ENCODE measurements at places on chromosomes 13 and 19. TPM values are rescaled to one million over a fixed set of nuclear protein-coding genes. Genes with fewer than 3 reads are reported as not detected.

DNA sequence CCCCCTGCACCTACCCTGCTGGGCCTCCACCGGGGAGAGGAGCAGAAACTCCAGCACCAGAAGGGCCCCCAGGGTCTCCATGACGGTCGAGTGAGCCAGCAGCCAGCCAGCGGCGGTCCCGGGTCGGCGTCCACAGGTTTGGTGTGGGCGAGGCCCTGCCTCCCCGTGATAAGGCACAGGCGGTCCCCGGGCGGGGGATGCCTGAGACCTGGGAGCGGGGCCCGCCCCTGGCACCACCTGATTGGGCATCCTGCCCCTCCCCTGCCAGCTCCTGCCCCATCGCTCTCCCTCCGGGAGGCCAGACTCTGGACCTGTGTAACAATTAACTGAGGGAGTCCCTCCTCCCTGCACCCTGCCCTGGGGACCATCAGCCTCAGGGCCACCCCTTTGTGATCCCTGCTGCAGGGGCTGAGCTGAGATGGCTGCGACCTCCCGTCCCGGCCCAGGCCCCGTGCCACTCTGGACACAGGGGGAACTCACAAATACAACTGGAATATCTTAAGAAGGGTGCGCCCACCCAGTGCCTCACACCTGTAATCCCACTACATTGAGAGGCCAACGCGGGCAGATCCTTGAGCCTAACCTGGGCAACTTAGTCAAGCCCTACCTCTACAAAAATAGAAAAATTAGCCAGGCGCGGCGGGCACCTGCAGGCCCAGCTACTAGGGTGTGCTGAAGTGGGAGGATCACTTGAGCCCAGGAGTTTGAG lies at the start of gene SMIM24:
TSS of gene SMIM24 (minus strand) at position 143 of the 709 bp plus-strand sequence. CDS start at position 81, 62 bp downstream.
- no peak for DNase-seq
- no peak within 1 kb of the TSS for H3K27ac ChIP-seq
- peaks cover 5% of the 10 kb centered on the region for H3K4me1 ChIP-seq

DNA sequence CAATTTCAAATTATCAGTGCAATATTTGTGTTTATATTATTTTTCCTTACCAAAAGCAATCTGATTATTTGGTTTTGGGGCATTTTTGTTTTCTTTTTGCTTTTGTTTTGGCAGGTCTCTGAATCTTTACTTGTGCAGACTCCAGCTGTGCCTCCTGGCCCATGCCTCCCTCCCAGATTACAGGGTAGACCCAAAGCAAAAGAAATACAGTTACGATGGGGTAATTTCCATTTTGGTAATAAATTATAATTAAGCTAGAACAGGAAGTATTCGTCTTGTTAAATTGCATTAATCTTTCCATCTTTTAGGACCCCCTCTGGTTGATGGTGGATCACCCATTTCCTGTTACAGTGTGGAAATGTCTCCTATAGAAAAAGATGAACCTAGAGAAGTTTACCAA lies 29.2 kb upstream of the MLNR start:
- no peaks in the 10 kb centered on the region for H3K4me1 ChIP-seq
- no peak overlapping the region for H3K27ac ChIP-seq
- peaks cover 55% of the 10 kb centered on the region for H3K36me3 ChIP-seq
- no peak for DNase-seq

GRCh38 chr19:39518975-39519374 lies 4.0 kb downstream of the SELENOV start:
- no peaks in the 10 kb centered on the region for H3K36me3 ChIP-seq
- H3K4me1 ChIP-seq, result peaks cover 10% of the 10 kb centered on the region
- H3K27ac ChIP-seq, result no peak overlapping the region
- no peak overlapping the region for H3K4me3 ChIP-seq

- no peaks in the 10 kb centered on the region for H3K4me1 ChIP-seq
- no peaks in the 10 kb centered on the region for H3K36me3 ChIP-seq
- no peak overlapping the region for H3K4me3 ChIP-seq
- H3K27ac ChIP-seq, result no peak overlapping the region
- no peaks in the 10 kb centered on the region for H3K27me3 ChIP-seq
- no peak for DNase-seq
Measured at GRCh38 chr19:17755977-17756670, 4.8 kb downstream of the FCHO1 start.

DNA sequence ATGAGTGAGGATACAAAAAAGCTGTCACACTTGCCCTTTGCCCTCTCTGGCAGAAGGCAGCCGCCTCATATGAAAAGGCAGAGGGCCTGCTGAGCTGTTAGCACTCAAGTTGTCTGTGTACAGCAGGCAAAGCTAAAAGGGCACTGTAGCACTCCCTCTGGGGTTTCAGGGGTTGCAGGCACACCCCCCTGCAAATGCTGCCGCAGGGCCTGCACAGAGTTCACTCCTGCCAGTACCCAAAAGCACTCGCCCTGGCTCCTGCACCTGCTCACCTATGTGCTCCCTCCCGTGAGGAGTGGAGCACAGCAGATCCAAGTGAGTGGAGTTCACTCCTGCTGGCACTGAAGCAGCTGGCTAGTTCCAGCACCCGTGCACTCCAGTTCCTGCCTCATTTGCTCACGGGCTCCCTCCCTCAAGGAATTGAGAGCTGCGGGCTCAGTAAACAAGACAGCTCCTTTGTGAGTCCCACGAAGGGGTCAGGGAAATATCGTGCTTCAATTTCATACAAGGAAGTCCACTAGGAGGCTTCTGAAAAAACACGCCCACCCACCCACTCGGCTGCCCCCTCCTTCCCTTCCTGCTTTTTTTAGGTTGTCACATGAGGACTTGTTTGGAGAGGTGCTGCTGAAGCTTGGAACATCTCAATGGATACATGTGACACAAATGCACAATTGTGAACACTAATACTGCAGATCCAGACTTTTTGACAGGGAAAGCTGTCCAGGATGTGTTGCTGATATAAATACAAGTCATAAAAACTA lies 9.9 kb upstream of the RCBTB2 start:
- no peak overlapping the region for H3K27ac ChIP-seq
- no peak overlapping the region for H3K4me3 ChIP-seq
- no peaks in the 10 kb centered on the region for H3K36me3 ChIP-seq
- no peaks in the 10 kb centered on the region for H3K27me3 ChIP-seq
- DNase-seq, result no peak

DNA sequence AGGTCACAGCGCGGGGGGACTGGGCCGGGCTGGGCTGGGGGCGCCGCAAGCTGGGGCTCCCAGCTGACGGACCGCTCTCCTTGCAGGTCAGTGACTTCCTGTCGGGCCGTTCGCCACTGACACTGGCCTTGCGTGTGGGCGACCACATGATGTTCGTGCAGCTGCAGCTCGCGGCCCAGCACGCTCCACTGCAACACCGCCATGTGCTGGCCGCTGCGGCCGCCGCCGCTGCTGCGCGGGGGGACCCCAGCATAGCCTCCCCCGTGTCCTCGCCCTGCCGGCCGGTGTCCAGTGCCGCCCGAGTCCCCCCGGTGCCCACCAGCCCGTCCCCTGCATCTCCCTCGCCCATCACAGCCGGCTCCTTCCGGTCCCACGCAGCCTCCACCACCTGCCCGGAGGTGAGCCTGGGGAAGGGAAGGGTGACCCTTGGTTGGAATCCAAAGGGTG lies 5.7 kb downstream of the MIDN start:
- H3K4me3 ChIP-seq, result peak overlapping the region; percentile 89

Gene FXYD3
- not detected for total RNA-seq

Gene ODAD3
- total RNA-seq, result not detected

Gene CACNG7
- not detected for total RNA-seq

Data from SJSA1 (cell line).